GM20000 (cell line): ENCODE measurements at places on chromosomes 1 and 21.

DNA sequence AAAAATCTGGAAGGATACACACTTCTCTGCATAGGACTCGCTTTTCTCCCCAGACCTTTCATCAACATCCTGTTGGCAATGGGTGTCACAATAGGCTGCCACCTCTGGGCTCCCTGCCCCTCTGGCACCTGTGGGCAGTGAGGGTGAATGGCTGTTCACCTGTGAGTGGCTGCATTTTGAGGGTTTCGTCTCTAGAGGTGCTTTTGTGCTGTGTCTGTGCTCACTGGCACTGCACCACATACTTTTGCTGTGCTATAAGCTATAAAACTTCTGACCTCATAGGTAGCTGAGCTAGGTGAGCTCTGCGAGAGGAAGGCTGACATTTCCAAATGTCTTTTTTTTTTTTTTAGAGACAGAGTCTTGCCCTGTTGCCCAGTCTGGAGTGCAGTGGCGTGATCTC lies 35.9 kb downstream of the SLC30A1 start:
- no peak for DNase-seq

- no peak for DNase-seq
Observed at GRCh38 chr1:25018943-25019336, 88.9 kb upstream of the RUNX3 start.

GRCh38 chr1:178898401-178898800 lies 27.5 kb upstream of the ANGPTL1 start:
- DNase-seq = no peak

DNA sequence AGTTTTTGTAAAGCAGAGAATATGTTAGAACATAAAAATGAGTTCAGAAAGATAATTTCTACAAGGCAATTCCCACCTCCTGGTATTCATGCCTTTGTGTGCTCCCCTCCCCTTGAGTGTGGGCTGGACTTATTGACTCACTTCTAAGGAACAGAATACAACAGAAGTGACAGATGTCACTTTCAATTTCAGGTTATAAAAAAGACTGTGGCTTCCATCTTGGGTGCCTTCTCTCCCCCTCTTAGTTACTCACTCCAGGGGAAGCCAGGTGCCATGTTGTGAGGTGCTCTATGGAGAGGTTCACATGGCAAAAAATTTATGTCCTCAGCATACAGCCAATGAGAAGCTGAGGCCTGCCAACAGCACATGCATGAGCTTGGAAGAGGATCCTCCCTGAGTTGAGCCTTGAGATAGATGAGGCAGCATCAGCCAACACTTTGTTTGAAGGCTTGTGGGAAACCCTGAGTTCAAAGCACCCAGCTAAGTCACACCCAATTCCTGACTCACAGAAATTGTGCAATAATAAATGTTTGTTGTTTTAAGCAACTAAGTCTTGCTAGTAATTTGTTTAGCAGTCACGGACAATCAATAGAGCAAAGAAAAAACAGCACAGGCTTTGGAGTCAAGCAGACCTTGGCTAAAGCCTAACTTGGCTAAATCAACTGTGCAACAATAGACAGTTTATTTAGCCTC lies 73.5 kb upstream of the NGF start:
- DNase-seq = no peak

DNA sequence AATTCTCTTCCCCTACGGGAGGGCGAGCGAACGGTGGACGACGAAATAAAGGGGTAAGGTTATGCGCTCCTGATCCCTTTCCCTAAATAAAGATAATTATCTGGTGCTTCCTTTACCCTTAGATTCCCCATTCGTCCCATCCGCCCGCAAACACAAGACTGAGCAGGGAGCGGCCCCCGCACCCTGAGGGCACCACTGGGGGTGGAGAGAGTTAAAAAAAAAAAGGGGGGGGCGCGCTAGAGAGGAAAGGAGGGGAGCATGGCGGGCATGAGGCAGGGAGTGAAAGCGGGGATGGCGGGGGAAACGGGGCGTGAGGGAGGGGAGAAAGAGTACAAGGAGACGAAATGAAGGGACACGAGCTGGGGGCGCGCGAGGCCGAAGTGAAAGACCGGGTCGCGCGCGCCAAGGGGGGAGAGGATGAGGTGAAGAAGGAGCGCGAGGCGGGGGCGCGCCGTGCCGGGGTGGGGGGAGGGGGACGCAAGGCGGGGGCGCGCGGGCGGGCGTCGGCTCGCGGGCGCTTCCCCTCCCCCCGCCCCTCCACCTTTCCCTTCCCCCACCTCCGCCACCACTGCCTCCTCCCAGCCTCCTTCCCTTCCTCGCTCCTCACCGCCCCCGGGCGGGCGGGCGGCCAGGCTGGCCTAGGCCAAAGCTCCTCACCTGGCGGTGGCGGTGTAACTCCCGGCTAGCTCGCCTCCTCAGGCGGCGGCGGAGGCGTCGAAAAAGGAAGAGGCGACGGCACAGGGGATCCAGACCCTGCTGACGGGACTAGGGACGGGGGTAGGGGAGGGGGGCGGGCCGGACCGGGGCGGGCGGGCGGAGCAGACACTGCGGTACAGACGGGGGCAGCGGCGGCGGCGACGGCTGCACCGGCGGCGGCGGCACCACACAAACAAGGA lies 448 bp downstream of the GATAD2B start:
- no peak for DNase-seq

GRCh38 chr21:38402795-38403194 lies 95.5 kb downstream of the ERG start:
- no peak for DNase-seq

- no peak for DNase-seq
Observed at GRCh38 chr1:213531369-213532310, 456.1 kb upstream of the PROX1 start.

DNA sequence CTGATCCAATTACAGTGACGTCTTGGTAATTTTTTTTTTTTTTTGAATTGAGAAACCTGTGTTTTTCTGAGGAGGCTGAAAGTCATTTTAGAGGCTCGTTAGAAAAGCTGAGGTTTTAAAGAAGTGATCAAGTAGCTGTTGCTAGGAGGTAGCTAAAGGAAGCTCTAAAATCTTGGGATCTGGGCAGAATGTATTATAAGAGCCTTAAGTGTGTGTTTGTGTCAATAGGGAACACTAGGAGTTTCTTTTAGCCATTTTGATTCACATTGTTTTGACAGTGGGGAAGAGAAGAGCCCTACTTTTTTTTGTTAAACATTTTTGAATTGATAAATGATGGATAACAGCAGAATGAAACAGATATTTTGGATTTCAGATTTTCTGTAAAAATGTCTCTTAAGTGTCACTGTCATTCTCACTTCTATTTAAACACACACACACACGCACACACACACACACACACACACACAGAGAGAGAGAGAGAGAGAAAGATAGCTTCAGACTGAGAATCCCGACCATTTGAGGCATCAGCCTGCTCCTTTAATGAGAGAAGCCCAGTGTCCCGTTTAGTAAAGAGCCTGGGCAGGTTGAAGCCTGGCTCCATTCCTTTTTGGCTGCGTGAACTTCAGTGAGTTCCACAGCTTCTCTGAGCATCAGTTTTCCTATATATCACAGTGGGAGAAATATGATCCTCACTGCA lies 79.1 kb upstream of the GPR88 start:
- no peak for DNase-seq

- no peak for DNase-seq
Observed at GRCh38 chr21:36159356-36159921, 2.8 kb downstream of the DOP1B start.

DNA sequence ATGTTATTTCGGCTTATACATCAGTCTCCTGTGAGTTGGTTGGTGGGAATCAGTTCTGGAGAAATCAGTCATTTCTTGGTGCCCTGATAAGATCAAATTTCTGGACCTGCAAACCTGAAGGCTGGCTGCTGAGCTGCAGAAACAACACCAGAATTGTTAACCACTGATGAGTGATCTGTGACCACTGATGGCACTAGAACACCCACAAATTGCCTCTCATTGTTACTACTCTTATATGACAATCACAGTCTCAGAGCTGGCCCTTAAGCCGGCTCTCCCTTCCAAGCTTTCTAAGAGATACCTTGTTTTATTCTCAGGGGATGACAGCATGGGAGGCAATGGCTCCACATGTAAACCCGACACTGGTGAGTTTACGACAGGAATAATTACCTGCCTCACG lies 1.9 kb downstream of the C1orf162 start:
- no peak for DNase-seq

DNA sequence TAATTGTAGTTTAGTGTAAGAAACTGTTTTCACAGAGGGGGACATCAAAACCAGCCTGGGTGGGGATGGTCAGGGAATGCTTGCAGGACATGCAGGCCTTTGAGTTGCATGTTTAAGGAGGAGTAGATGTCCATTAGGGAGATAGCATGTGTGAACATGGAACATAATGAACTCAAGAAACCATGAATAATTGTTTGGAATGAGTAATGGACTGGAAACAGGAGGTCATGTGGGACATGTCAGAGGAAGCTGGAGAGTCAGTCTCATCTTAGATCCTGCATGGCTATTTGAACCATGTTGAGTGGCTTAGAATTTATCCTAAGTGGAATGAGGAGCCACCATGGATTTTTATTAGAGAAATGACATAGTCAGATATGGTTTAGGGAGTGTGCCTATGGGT lies 86.4 kb downstream of the RPE65 start:
- DNase-seq = no peak

DNA sequence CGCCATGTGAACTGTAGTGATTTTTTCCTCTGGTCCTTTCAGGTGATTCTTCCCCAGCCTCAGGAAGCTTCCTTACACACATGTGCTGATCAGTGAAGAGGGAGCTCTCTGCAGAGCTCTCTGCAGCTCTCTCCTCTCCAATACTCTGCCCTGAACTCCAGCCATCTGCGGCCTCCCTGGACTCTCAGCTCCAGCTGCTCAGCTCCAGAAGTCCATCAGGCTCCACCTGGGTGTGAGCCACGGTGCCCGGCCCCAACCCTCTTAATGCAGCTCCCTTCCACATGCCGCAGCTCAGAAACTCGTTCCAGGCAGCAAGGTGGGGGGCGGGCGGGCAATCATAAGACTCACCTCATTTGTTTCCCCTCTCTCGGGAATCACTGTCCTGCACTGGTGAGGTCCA lies 30.9 kb upstream of the RPL11 start:
- no peak for DNase-seq

DNA sequence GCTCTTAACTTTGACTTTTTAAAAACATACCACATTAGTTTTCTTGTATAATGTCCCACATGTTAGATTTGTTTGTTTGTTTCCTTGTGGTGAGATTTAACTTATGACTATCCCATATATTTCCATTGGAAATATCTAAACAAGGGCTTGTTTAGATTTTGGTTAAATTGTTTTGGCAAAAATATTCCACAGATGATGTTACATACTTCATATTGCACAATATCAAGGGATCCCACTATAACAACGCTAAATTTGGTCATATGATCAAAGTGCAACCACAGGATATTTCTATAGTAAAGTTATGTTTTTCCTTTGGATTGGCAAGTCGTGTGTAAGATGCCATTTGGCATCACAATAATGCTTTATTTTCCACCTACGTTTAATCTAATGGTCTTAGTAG lies 396.7 kb downstream of the TGFB2 start:
- DNase-seq = no peak

DNA sequence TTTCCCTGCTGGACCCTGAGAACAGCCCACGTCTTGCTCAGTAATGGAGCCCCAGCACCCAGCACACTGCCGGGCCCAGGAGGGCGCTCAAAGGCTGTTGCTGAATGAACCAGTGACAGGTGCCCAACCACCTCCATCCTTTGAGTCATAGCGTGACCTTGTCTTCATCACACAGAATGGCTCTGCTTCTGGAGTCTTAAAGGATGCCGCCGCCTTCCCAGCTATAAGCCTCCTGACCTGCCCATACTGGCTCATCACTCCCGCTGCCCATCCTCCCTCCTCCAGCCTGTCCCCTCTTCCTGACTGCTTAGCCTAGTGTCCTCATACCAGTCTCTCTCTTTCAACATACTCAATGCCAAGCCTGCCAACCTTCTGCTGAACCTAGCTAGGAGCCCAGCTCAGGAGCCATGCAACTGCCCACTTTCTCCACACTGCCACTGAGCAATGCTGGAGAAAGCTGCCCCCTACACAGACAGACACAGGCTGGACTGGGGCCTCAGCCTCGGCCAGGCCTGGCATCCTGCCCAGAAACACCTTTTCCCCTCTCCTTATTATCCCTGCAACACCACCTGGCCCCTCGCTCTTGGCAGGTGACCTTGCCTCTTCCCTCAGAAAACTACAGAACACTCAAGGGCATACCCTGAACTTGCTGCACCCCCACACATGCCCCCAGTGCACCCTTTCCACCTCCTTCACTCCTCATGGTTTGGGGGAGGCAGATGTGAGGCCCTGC lies 14.1 kb downstream of the TTC39A start:
- no peak for DNase-seq

DNA sequence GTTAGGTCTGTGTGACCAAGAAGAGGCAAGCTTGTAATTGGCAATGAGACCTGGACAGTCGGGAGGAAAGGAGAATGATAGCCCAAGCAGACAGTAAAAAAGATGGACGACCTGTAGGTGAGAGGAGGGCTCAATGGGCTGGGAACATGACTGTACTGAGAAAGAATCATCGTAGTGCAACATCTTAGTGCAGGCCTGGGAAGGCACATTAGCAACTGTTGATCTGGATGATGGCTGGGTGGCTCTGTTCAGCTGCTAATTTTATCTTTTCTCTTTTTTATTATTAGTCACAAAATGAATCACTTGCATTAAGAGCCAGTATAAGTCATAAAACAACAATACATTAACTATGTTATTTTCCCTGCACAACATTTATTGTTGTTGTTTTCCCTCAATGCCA lies 32.9 kb downstream of the IFI44 start:
- no peak for DNase-seq

DNA sequence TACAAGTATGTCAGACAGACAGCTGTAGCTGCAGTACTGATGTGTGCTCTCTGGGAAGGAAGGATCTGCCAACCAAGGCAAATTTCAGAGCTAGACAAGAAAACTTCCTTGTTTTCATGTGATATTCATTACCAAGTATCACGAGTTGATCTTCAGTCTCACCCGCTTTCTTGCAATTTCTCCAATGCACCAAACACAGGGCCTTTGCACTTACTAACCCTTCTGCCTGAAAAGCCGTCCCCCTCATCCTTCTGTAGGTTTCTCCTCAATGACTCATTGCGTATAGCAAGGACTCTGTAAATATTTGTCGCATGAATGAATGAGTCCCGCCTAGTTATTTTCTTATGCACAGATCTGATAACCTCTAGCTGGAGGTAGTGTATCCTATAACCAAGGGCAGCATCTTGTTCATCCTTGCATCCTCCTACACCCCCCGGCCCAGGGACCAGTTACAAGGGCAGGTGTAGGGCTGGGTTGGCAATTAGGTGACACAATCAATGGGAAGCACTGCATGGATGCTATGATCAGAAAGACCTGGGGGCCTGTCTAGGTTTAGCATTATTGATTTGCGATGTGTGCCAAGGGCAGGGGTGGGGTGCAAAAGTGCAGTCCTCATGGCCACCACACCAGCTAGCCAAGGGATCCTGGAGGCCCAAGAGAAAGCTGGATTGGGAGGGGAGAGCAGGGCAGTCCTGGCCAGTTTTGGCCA lies 51.4 kb upstream of the GPR157 start:
- DNase-seq = no peak

GRCh38 chr1:1247341-1247913 lies 905 bp upstream of the C1QTNF12 start:
- no peak for DNase-seq

GRCh38 chr1:167344112-167344511 lies 123.4 kb downstream of the POU2F1 start:
- DNase-seq = no peak

- no peak for DNase-seq
Observed at GRCh38 chr1:94903280-94904009, 23.5 kb downstream of the CNN3 start.
